Stimulated activated CD4-positive, alpha-beta T cell treated with anti-CD3 and anti-CD28 coated beads, Interleukin-4, amount 100 ng/mL, for 24 hours (primary cell): ENCODE measurements at places on chromosomes 3 and 15.

DNA sequence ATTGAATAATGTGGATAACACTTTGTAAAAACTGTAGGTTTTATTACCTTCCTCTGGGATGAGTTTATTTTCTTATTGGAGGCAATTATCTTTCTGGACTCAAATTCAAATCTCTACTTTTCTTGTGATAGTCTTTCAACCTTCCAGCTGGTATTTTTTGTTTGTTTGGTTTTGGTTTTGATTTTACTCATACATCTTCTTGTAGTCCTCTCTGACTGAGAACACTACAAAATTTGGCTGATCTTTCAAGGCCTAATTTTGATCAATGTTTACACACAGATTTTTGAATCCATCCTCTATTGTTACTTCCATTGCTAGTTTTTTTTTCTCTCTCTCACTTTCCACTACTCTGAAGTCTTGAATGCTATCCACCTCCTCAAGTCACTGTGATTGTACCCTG lies 303.8 kb upstream of the NECTIN3 start:
- no peak for DNase-seq

GRCh38 chr3:41126472-41126871 lies 72.8 kb upstream of the CTNNB1 start:
- DNase-seq = no peak

- DNase-seq = peak; percentile 30
Observed at GRCh38 chr3:143825513-143825912, 22.8 kb downstream of the SLC9A9 start.

- DNase-seq = no peak
Observed at GRCh38 chr3:132536442-132537153, 60.5 kb upstream of the ACKR4 start.

DNA sequence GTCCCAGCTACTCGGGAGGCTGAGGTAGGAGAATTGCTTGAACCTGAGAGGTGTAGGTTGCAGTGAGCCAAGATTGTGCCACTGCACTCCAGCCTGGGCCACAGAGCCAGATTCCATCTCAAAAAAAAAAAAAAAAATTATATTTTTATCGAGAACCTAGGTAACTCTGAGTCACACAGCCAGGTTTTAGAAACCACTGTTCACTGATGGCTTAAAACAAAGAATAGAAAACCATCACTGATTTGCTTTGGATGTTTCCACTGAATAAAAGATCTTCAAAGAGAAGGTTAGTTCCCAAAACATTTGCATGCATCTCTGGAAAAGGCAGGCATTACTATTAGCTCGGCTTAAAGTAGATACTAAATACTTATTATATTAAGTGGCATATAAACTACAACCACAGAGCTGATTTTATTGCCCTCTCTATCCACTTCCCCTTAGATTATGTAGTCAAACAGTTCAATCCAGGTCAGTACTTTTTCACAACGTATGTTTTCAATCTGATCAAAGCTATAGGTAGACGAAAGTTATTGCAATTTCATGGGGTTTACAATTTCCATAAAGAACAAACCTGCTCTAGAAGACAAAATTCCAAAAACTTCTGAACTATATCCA lies 1.4 kb downstream of the B4GALT4 start:
- no peak for DNase-seq
